ENCODE measurements at places on chromosomes 16 and 17. TPM values are rescaled to one million over a fixed set of nuclear protein-coding genes. Genes with fewer than 3 reads are reported as not detected.
A peak's percentile ranks its signal among the peaks of the same experiment; 100 is the strongest.

- DNase-seq: no peak
These were observed 18.2 kb downstream of the PAFAH1B1 start for GRCh38 chr17:2611627-2612026.

GRCh38 chr16:49809561-49809960, 46.4 kb downstream of the ZNF423 start:
- no peak for DNase-seq

DNA sequence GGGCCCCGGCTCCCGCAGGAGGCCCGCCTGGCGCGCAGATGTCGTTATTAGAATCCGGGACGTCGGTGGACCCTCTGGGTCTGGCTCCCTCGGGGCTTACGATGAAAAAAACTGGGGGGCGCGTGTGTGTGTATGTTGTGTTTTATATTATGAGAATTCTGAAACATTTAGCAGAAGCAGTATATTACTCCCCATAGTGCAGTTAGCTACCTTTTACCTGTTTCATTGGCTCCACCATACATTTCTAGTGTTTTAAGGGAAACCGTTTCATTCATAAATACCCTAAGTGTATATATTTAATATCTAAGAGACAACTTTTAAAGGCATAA, 486 bp upstream of the DNAJA2 start:
- DNase-seq: no peak

- DNase-seq: no peak
These were observed 2.3 kb downstream of the NAT9 start for GRCh38 chr17:74773871-74774286.

CHD9NB gene
- total RNA-seq: 0.05 TPM

DNA sequence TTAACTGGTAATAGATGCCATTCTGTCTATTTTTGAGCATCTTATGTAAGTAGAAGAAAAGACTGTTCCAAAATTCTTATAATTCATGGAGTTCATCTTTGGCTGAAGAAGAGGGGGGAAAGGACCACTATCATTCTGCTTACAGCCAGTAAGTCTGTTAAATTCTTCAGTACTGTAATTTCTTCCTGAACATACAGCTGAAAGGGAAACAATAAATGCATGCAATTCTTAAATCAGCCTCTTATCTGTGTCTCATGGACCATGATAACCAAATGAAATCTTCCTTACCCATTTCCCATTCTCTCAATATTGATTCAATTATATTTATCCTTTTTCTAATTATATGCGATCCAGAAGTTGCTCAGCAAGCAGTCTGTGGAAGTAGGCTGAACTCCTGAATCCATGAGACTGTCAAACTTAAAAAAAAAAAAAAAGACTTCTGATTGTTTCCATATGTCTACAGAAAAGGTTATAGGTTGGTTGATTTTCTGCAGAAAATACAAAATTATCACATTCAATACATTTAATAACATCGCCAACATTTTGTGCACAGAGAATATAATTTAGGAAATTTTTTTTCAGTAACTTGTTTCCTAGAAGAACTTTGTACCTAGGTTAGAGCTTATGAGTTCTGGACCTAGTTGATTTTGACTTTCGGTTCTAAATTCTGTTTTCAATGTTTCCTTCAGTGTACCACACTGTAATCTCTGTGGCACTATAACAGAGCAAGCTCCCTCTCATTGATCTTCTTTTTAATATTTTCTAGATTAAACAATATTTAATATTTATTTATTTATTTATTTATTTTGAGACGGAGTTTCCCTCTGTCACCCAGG, 1.2 kb upstream of the ABCA9 start:
- no peak for DNase-seq

DNA sequence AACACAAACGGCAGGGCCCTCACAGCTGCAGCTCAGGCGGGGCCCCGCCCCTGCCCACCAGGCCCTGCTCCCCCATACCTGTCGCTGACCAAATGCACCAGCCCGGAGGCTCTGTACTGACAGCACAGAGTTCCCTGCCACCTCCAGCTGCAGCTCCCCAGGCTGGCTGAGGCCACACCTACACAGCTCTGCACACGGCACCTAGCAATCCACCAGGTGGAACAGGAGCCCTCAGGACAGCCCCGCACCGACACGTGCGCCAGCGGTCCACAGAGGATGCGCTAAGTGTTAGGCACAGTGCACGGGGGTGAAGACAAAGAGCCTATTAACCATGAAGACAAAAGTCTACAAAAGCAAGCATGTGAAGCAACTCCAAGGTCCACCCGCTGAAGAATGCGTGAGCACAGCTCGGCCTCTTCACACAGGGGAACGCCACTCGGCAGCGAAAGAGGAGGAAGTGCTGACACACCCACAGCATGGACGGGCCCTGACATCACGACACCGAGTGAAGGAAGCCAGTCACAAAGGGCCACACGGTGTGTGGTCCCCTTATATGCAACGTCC, 5.4 kb downstream of the ZCCHC14 start:
- DNase-seq: no peak

KRTAP9-8 gene
- total RNA-seq: not detected

SMPD3 gene
- total RNA-seq: 10.6 TPM

DNA sequence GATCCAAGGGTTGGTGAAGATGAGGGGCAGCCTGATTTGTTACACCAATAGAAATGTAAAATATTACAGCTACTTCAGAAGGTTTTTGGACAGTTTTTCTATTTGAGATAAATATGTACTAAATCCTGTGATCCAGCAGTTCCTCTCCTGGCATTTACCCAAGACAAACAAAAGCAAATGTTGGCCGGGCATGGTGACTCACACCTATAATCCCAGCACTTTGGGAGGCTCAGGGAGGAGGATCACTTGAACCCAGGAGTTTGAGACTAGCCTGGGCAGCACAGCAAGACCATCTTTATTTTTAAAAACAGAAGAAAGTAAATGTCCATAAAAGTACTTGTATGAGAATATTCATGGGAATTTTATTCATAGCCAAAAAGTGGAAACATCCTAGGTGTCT, 64.8 kb upstream of the MRC2 start:
- no peak for DNase-seq

GRCh38 chr17:77324227-77324626, 183.5 kb downstream of the SEC14L1 start:
- peak; percentile 4 for DNase-seq

DNA sequence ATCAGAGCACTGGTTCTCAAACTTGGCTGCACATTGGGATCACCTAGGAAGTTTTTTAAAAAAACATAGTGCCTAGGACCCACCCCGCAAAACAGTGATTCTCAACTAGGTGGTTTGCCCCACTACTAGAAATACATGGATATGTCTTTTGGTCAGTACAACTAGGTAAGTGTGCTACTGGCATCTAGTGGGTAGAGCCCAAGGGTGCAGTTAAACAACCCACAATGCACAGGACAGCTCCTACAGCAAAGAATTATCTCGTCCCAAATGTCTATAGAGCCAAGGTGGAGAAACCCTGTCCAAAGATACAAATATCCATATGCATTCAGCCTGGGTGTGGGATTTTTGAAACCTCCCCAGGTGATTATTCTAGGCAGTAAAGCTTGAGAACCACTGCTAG, 11.8 kb upstream of the ZNF19 start:
- no peak for DNase-seq

KRT12 gene
- not detected for total RNA-seq

HSD17B1 gene
- total RNA-seq: 1.0 TPM

- DNase-seq: no peak
These were observed 148.0 kb upstream of the TNRC6C start for GRCh38 chr17:77810536-77810935.

- DNase-seq: no peak
These were observed 10.2 kb downstream of the ENDOV start for GRCh38 chr17:80424878-80425765.

- no peak for DNase-seq
These were observed 68.8 kb upstream of the SIAH1 start for GRCh38 chr16:48454051-48454450.

ARHGDIG gene
- 0.08 TPM for total RNA-seq

DNA sequence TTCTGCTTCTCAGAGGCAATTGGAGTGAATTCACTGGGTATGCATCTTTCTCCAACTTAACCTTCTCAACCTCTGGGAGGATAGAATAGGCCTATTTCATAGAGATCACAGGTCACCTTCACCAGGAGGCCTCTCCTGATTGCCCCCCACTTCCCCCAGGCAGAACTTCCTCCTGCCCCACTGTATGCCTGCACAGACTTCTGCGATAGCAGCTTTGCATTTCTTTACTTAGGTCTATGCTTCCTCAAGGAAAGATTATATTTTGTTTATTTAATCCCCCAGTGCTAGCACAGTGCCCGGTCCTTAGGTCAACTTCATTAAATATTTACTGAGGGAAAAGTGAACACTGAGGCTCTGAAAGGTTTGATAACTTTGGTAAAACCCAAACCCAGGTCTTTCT, 19.9 kb downstream of the MYO18A start:
- no peak for DNase-seq

- no peak for DNase-seq
These were observed 4.1 kb upstream of the C1QTNF1 start for GRCh38 chr17:79019632-79020584.

ARHGAP27 gene
- total RNA-seq: 10.9 TPM

DNA sequence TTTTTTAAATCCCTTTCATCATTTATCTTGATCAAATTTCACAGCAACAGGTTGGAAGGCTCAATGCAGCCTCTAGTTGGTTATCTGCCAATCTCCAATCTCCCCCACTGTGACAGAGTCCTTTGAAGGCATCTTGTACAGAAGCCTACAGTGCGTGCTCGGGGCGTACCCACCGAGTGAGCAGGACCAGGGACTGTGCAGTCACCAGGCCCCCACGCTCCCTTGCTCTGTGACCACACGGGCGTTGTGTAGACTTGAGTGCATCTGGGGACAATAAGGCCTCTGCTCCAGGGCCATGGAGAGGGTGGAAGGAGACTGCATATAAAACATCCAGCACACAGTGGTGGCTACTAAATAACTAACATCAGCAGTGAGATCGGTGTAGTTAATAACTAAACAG, 63.4 kb downstream of the GTF3C1 start:
- DNase-seq: no peak

GRCh38 chr17:48892940-48893645, 506 bp downstream of the ATP5MC1 start:
- DNase-seq: no peak

- no peak for DNase-seq
These were observed 42.0 kb upstream of the SLC6A2 start for GRCh38 chr16:55613613-55614335.

DNA sequence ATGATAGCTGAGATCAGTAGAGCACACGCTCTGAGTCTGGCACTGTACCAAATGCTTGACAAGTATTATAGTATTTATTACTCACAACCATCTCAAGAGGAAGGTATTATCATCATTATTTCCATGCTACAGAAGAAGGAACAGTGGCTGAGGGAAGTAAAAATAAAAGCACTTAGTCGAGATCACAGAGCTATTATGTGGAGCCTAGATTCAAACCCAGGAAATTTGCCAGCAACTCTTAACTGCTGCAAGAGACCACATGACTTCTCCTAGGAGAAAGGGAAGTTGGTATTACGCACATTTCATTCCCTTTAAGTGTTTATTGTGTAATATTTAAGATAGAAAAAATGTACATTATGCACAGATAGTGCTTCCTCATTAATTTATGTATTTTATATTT, 1.0 kb upstream of the RHOT1 start:
- no peak for DNase-seq

GIT1 gene
- 11.1 TPM for total RNA-seq

GRCh38 chr17:63549289-63549945, 860 bp upstream of the DCAF7 start:
- no peak for DNase-seq

GRCh38 chr17:45790296-45790922, 6.3 kb downstream of the CRHR1 start:
- DNase-seq: no peak

NUDT21 gene
- 43.9 TPM for total RNA-seq

GRCh38 chr16:81189100-81189664, 49.3 kb upstream of the BCO1 start:
- no peak for DNase-seq

DNA sequence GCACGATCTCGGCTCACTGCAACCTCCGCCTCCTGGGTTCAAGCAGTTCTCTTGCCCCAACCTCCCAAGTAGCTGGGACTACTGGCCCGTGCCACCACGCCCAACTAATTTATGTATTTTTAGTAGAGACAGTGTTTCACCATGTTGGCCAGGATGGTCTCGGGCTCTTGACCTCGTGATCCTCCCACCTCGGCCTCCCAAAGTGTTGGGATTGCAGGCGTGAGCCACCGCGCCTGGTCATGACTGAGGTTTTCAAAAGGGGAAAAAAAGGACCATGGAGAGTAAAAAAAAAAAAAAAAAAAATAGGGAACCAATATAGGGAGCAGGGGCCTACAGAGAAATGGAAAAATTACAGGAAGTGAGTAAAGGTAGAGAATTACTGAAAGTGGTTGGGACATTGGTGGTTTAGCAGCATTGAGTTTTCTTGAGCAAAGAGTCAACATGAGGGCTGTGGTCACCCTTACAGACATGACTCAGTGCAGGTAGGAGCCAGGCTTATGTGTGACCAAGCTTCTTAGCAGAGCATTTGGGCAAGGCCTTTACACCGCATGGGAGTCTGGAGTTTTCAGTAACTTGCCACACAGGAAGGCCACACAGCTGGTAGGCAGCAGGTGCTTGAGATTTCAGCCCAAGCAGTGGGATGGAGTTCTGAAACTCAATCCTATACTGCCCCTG, 447.3 kb downstream of the HS3ST3B1 start:
- no peak for DNase-seq

DNA sequence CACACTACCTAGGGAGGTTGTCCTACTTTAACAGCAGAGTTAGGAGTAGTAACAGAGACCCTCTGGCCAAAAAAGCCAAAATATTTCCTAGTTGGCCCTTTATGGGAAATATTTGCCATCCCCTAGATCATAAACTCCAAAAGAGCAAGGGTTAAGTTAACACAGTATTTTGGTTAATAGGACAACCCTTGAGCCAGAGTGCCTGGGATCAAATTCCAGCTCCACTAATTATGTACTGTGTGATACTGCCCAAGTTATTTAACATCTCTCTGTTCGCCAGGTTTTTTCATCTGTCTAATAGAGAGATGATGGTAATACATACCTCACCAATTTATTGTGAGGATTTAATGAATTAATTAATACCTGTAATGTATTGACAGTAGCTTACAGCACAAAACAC, 767.4 kb downstream of the KCNJ2 start:
- DNase-seq: no peak

GRCh38 chr17:29054835-29055234, 11.9 kb downstream of the PIPOX start:
- no peak for DNase-seq

DNA sequence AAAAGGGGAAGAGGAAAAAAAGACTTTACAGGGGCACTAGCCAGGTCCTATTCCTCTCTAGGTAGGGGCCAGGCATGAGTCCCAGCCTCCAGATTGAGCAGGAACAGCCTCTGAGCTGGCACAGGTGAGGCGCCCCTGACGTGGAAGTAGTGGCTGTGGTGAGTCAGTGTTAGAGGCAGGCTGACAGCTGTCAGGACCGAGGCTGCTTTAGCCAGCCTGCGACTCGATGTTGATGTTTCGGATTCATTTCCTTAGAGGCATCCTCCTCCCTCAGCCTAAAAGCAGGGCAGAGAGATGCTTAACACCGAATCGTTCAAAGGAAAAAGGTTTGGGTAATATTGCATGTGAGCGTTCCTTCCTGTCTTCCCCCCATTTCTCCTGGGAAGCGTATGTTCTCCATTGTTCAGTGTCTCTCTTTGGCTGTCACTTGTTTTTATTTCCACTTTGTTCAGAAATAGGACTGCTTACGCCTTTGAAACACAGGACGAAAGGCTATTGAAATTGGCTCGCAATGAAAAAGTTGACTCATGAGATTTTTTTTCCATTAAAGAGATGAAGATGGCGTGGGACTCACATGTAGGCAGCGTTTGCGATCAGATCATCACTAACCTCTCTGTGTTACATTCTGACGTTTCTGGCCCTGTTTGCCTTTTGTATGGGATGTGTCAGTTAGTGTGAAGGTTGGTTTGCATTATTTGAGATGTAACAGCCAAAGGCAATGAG, 1.3 kb downstream of the KIAA0513 start:
- DNase-seq: no peak

GRCh38 chr17:79132271-79133064, 57.8 kb downstream of the ENGASE start:
- DNase-seq: no peak

Measured in liver (tissue), 10 donors.